ENCODE measurements at places on chromosomes 16 and 17. TPM values are rescaled to one million over a fixed set of nuclear protein-coding genes. Genes with fewer than 3 reads are reported as not detected.

- no peak for DNase-seq
Measured at GRCh38 chr16:73713251-73713650, 583.4 kb upstream of the PSMD7 start.

DNA sequence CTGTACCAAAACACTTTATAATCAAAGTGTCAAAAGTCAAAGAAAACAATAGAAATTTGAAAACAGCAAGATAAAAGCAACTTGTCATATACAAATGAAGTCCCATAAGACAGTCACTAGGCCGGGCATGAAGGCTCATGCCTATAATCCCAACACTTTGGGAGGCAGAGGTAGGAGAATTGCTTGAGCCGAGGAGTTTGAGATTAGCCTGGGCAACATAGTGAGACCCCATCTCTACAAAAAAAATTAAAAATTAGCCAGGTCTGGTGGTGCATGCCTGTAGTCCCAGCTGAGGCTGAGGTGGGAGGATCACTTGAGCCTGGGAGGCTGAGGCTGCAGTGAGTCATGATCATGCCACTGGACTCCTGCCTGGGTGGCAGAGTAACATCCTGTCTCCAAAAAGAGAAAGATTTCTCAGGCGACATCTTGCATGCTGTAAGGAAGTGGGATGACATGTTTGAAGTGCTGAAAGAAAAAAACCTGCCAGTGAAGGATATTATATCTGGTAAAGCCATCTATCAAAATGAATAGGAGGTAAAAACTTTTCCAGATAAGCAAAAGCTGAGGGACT, 98.7 kb upstream of the NACA2 start:
- DNase-seq = no peak

DNA sequence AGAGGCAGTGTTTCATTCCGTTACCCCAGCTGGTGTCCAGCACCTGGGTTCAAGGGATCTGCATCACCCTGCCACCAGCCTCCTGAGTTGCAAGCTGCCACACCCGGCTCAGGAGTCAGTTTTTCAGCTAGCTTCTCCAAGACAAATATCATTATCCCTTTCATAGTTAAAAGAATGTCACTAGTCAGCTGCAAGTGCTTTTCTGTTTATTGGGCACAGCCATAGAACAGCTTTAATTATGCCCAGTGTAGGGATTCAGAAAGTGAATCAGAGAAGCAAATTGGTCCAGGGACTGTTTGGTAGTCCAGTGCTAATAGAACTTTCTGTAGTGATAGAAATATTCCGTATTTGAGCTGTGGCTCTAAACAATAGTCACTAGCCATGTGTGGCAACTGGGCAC, 2.9 kb upstream of the AOC3 start:
- DNase-seq = no peak

- no peak for DNase-seq
Measured at GRCh38 chr17:76796081-76796480, 58.2 kb downstream of the MFSD11 start.

DNA sequence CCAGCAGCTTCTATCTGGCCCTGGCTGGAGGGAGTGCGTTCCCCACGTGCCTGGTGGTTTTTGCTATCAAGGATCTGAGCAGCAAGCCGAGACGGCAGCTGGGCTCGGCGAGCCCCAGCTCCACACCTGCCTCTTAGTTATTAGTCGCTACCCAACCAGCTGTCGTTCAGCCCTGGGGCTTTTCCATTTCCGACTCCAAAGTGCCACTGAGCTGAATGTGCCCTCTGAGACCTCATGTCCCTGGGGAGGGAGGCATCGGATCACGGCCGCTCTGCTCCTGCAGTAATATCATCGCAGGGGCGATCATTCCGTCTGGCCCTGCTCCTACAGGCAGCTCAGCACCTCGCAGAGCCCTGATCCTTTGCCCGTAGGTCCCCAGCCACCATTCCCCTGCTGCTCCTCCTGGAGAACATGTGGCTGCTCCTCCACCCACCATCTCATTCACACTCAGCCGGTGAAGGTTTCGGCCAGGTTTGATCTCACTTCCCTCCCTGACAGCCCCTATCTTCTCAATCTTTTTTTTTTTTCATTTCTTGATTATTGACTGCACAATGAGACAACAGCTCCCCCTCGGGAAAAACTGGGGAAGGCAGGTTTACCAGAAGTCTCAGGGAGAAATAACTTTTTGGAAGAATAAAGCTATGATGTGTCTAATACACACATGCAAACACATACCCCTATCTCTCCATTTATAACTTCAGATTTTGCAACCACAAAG, 86.7 kb downstream of the ZFHX3 start:
- DNase-seq = peak; percentile 22

GRCh38 chr17:58336456-58337209, 8.0 kb upstream of the TSPOAP1 start:
- no peak for DNase-seq

DNA sequence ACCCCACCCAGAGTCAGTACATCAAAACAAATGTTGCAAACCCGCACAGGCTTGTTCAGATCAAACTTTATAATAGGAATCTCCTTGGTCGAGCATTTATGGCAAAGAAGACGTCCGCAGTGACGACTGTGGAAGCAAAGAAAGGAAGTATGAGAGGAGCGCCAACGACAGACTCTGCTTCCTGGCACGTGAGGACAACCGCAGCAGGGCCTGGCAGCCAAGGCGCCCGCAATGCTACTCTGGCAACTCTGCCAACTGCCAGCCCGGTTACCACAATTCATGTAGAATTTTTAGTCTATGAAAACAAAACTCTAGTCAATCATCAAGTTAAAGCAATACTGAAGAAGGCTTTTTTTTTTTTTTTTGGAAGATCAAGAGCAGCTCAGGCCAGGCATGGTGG, 24.8 kb downstream of the CYB5D2 start:
- DNase-seq = no peak

DNA sequence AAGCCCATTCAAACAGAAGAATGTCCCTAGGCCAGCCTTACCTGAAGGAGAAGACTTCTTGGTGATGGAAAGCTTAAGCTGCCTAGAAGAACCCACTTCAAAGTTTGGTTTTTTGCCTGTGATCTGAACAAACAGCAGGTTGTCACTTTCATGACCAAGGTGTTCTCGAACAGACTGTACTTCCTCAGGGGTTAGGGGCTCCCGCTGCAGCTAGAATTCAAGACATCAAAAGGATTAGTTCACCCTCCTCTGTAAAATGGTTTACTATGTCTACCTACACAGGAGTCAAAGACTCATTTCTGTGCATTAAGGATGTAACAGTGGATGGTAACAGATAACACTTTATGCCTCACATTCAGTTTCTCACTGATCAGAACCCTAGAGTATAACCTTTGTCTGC, 13.2 kb downstream of the CIAPIN1 start:
- no peak for DNase-seq

DNA sequence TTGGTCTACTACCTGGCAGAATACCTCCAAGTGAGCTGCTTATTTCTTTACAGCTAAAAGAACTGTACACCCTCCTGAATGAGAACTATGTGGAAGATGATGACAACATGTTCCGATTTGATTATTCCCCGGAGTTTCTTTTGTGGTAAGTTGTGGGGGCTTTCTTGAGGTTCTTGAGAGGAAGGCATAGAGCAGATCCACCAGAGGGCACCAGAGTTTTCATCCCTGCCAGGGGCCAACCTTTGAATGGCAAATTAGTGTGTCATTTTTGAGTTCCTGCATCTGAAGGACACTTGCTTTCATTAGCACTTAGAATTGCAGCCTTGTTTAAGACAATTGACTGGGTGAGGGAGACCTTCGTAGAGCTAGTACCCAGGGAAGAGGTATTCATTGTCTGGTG, 35.0 kb downstream of the NMT1 start:
- DNase-seq = peak; percentile 57

DNA sequence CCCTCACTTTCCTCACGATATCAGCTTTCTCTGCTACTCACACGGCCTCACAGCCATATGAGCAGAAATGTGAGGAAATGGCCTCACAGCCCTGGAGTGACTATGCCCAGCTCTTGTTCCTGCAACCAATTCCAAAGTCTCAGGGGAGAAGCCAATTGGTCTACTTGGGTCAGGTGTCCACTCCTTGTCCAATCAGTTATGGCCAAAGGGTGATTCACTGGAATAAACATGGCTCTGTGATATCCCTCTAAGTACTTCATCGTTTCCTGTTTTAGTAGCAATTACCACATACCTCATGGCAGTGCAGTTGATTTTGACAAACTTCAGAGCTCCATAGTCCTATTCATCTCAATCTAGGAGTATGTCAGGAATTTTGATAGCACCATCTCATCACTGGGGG, 195.4 kb downstream of the KATNIP start:
- no peak for DNase-seq

DNA sequence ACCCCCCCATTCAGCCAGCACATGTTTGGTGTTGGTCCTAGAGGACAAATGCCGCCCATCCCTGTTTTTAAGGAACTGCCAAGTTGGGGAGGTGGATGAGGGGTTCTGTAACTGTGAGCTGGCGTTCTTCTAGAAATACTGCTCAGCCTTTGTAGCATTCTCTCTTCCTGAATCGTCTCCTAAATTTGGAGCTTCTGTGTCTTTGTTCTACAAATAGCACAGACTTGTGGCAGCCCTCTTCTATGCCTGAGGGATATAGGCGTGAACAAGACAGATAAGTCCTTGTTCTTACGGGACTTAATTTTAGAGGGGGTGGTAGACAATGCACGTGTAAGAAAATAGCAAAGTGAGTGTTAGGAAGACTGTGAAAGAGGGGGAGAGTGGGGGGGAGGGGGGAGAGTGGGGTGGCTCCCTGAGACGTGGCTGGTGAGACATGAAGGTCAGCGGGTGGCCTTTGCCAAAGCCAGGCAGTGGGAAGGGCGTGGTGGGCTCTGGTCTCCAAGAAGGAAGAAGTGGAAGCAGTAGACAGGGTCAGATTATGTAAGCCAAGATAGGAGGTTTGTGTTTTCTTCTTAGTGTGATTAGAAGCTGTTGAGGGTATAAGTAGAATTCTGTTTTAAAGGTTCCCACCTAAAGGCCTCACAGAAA, 9.9 kb downstream of the MFSD11 start:
- no peak for DNase-seq

DNA sequence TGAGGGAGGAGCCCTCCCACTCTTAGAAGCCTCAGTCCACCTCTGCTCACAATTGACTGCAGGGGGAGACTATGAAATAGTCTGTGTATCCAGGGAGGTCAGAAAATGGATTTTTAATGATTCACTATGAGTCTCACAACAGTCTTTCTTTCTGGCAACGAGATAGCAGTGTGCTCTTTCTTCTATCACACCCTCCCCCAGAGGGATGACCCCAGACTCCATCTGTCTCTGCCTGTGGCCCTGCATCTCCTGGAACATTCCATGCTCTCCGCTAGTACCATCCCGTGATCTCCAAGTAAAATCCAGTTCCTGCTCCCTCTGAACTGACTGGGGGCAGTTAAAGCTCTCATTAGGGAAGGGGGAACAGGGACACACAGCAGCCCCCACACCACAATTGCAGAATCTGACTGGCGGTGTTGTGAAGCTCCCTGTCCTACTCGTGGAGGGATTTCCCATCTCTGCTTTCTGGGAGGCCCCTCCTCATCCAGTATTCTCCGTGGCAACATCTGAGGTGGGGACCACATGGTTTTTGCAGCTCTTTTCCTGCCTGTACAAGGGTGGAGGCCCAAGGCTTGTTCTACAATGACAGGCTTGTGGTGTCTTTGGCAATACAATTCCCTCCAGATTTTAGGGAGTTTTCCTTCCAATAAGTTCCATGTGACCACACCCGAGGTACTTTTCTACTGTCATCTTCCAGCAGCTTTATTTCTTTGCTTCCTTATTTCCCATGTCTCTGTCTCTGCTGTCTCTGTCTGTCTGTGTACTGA, 19.4 kb downstream of the NATD1 start:
- DNase-seq = no peak

NGFR gene
- total RNA-seq = not detected

DNA sequence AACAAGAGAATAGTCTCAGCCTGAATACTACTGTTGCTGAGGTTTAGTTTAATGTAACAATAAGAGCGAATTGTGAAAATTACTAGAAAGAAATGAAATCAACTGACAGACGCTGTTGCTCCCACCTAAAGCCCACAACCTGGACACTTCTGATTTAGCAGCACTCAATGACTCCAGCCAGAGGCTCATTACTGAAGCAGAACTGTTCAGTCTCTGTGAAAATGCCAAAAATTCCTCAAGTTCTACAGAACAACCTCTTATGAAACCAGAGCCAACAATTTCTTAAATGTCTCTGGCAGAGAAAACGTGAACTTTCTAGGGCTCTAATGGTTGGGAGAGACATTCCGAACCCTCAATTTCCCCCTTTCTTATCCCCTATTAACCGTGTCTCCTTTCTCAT, 9.9 kb downstream of the PSME3IP1 start:
- DNase-seq = no peak

GRCh38 chr16:50939356-50939755, 197.5 kb downstream of the CYLD start:
- no peak for DNase-seq

DNA sequence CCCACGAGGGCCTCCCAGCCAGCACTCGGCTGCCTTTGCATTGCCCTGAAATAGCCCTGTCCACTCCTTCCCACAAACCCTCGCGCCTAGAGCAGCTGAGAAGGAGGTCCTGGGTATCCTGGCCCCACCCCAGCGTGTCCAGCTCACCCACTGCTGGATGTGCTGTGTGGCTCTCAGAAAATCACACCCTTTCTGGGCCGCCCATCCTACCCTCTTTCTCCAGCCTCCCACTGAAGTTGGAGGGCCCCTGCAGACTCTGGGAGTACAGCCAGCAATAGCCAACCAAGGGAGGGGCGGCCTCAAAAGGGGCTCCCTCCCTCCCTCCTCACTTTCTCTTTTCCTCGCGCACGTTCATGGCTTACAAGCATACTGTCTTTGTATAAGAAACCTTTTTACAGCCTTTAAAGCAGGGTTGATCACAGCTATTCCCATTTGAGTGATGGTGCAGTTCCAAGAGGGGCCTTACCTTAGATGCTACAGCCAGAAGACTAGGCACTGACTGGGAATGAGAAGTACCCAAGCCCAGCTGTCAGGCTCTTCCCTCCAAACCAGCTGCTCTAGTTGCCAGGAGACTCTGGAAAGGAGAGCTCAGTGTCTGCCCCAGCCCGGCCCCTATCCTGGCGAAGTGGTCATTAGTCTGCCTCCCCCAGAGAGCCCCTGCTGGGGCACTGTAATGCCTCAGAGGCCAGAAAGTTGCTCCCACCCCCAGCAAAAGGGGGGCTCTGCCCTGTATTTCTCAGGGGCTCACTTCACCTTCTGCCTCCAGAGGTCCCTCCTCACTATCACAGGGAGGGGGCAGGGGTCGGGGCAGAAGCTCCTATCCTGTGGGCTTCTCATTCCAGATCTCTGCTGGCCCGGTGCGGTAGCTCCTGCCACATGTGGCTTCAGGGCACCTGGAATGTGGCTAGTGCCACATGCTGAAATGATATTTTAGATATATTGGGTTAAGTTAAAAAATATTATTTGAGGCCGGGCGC, 38.1 kb downstream of the DCAKD start:
- no peak for DNase-seq

Measured in lung microvascular endothelial cell (primary cell).